OCI-M1 (cell line): ENCODE measurements at places on chromosomes 3 and 15.

DNA sequence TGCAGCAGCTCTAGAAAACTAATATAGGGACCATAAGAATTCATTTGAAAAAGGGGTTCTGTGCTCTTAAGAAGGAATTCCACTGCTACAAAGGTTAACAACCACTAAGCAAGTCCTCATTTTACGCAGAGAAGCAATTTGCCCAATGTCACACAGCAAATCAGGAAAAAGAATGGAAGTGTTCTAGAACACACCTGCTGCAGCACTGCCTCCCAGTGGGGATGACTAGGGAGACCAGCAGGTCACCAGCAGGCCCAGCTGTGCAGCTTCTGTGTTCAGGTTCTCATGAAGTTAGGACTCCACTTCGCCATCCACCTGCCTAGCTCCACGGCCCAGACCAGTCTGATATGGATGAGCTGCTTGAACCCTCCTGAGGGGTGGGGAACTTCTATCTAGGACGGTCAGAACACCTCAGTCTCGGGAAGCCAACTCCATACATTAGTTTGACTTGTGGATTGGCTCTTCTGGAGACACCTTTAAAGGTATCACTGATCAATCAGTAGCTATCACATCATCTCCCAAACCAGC is 18.6 kb downstream of the POMGNT2 start:
- peak; percentile 27 for DNase-seq

GRCh38 chr3:50364573-50365079 is 5.3 kb upstream of the TMEM115 start:
- DNase-seq: no peak

DNA sequence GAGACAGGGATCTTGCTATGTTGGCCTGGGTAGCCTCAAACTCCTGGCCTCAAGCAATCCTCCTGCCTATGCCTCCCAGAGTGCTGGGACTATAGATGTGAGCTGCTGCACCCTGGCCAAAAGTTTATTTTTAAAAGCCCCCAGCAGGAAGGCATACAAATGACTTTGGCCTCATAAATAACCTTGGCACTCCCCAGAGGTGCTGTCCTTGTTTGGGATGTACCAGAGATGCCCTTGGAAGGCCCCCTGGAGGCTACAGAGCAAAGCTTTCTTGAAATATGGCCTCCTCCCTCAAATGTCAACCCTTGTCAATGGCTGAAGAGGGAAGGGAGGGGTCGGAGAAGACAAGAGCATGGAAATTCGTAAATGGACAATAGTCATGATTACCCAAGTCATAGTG is 14.0 kb upstream of the RTP3 start:
- DNase-seq: no peak

GRCh38 chr3:54709785-54710184 is 218.1 kb downstream of the LRTM1 start:
- DNase-seq: no peak

DNA sequence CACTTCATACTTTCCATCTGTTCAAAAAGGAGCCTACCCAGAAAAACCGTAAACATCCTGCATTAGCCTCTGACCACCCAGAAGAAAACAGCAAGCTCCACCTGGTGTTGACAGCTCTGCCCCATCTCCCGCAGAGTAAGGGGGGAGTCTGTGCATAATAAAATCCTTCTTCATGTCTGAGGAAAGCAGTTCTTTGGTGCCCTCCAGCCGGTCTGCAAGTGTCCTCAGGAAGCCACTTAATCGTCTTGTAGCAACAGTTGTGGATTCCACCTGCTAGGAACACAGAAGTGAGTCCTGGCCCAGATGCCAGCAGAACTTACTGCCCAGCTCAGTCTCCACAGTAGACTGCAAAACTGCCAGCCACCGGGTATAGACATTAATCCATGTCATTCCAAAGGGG is 22.5 kb downstream of the RIOX2 start:
- DNase-seq: no peak
